DMS53 (cell line): ENCODE measurements at places on chromosomes 11 and 22.

DNA sequence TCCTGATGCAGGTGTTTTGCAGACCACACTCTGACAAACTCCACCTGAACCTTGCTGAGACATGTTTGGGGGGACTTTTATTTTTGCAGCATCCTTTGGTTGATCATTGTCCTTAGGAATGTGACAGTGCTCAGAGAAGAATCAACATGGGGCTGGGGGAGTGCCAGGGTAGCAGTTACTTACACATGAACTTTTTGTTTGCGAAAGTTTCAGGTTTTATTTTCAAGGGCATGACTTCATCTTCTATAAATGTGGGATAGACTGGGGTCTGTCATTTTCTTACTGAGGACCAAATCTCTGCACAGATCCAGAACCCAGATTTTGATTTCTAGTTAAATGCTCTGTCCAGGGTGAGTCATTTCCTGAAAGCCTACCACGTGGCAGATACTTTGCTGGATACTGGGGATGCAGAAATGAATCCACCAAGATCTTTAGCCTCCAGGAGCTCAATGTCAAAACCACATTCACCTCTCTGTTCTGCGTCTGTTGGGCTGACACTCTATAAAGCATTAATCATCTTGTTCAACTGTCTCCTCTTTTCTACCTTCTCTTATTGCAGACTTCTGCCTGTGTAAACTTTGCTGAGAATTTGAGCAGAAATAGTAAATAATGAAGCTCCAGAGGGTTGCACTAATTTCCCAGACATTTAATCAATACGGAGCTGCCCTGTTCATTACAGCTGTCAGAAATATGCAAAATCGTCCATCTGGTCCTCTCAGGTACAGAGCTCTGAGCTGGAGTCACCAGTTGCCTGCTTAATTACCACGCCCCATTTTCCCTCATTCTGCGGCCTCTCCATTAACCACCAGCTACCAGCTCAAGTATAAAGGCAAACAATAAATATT, 387.9 kb downstream of the MIAT start:
- DNase-seq: peak; percentile 1

- peak; percentile 24 for DNase-seq
These were observed 39.4 kb downstream of the ABTB2 start for GRCh38 chr11:34318111-34319037.

DNA sequence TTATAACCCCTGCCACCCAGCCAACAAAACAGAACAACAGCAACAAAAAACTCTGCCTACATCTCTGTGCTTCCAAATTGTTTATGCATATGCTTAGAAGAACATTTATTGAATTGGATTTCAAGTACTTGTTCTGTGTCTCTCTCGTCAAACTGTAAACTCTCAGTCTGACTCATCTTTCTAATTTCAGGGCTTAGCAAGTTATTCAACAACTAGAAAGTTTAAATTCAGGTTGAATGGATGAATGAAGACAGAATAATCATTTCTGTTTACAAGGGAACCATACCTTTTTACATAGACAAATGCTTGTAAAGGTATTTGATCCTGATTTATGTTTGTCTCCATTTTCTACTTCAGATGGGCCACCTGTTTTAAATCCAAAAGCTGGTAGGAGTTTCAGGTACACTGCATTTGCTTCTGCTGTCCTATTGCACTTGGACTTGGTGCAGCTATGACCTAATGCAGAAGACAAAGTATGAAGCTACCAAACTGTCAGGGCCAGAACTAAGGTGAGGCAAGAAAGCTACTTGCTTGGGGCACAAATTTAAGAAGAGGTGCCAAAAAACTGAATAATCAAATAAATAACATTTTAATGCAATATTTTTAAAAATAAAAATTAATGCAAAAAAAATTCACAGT, 1.6 kb upstream of the FBXO3 start:
- peak; percentile 45 for DNase-seq

DNA sequence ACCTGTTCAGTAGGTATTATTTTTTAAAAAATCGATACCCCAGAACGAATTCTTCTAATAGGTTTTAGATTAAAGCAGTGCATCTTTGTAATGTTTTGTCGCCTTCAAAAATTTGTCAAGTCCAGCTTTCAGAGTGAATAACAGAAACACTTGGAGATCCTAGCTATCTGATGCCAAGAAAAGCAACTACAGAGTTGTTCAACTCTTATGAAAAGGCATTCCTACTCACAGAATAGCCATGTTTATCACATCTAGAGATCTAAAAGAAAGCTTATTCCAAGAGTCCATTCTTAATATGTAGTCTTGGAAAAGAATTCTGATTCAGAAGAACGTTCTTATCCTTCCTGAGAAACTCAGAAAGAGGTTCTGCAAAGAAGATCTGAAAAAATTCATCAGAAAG, 268.5 kb downstream of the TTC28 start:
- DNase-seq: no peak

- DNase-seq: peak; percentile 77
These were observed 60.1 kb downstream of the RAB30 start for GRCh38 chr11:83011333-83012167.

- peak; percentile 58 for DNase-seq
These were observed at the start of gene BDNF for GRCh38 chr11:27700351-27701301. Gene BDNF, minus strand, starts transcription at chr11:27700455. Its CDS starts 41,891 bp downstream, at chr11:27658564.

DNA sequence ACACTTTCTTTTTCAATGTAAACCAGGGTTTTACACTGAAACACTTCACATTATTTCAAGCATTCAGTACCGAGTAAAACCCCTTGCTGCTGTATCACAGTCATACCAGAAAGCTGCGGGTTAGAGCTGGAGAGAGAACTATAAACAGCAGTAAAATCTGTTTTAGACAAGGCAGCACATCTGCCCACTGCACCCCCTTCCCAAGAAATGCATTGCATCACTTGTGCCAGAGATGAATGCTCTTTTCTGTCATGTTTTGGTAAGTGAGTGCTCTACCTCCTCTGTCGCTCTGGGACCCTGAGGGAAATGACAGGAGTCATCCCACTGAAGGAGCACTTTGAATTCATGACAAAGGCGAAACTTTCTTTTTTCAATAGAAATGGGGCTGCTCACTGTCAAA, 107.2 kb downstream of the MAML2 start:
- no peak for DNase-seq

DNA sequence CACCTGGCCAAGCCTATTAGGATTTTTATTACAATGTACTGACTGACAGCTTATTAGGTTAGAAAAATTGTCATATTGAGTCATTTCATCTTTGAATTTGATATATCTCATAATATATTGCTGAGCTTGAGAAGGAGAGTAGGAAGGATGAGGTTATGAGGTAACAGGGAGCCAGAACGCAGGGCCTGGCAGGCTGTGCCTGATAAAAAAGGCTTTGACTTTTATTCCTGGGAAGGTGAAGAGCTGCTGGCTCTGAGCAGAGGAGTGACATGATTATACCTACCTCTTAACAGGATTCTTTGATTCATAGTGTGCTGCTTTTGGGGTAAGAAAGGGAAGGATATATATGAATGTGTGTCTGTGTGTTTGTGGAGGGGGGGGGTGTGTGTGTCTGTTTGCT, 70.9 kb downstream of the SFI1 start:
- no peak for DNase-seq

GRCh38 chr22:48182846-48183805, 1420.7 kb downstream of the TBC1D22A start:
- no peak for DNase-seq

- DNase-seq: no peak
These were observed 1.1 kb upstream of the FXYD2 start for GRCh38 chr11:117825538-117826189.

DNA sequence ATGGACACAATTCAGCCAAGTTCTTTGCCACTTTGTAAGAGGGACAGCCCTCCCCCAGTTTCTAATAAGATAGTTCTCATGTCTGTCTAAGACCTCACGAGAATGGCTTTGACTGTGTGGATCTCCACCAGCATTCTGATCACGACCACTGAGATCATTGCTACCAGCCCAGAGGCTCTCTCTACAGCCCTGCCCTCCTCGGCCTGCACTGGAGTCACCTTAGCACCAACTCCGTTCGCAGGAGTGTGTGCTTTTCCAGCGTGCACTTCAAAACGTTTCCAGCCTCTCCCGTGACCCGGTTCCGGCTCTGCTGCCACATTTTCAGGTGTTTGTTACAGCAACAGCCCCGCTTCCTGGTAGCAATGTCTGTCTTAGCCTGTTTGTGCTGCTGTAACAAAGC, 26.2 kb downstream of the TSPAN32 start:
- DNase-seq: no peak

DNA sequence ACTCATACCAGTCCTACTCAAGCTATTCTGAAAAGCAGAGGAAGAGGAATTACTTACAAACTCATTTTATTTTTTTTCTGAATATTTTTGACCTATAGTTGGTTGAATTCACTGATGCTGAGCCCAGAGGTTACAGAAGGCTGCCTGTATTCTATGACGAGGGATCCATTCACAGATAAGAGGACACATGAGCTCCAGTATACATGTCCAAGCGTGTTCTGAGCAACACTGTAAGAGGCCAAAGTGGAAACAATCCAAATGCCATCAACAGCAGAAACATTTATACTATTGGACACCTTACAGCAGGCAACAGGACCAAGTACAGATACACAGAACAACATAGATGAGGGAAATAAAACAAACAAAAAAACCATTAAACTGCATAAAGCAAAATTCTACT, 10.3 kb downstream of the KDM4E start:
- no peak for DNase-seq

- no peak for DNase-seq
These were observed 16.2 kb downstream of the WNT7B start for GRCh38 chr22:45960477-45961386.

GRCh38 chr11:535210-535518, 212 bp downstream of the HRAS start:
- DNase-seq: no peak
